Vagina (tissue), 2 donors: ENCODE measurements at places on chromosomes 1 and 21. TPM values are rescaled to one million over a fixed set of nuclear protein-coding genes. Genes with fewer than 3 reads are reported as not detected.

DNA sequence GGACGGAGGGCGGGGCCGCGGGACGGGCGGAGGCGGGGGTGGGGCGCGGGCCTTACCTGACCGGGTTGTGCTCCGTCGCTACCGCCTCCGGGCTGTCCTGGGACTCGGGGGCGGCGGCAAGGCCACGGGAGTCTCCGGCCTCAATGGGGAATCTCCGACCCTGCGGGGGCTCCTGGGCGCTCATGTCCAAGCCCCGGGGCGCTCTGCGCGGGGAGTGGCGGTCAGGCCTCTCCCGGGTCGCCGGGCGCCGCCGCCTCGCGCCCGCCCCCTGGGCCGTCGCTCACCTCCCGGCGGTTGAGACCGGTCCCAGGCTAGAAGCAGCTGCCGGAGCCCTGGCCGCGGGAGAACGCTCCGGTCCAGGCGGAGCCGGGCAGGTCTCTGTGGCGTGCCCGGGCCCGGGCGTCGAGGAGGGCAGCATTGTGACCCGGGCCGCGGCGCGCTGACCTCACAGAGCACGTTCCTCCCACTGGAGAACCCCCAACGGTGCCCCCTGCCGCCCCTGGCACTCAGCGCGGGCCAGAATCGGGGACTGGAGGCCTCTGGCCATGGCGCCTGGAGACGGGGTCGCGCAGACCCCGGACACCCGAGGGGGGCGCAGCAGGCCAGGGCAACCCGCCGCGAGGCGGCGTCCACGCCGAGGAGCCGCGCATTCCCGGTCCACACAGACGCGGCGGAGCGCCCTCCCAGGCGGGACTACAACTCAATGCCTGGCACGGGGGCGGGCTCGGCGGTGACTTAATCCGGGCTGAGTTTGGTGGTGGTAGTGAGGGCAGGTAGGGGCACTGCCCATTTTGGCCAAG, 411 bp downstream of the FAM229A start:
- no peaks in the 10 kb centered on the region for H3K36me3 ChIP-seq
- H3K4me1 ChIP-seq = peaks cover 21% of the 10 kb centered on the region
- H3K27ac ChIP-seq = peak overlapping the region; percentile 42
- H3K27me3 ChIP-seq = no peaks in the 10 kb centered on the region

GRCh38 chr1:20174937-20175666, 10.8 kb upstream of the UBXN10 start:
- no peaks in the 10 kb centered on the region for H3K36me3 ChIP-seq
- no peaks in the 10 kb centered on the region for H3K4me1 ChIP-seq
- H3K4me3 ChIP-seq = no peak overlapping the region
- no peaks in the 10 kb centered on the region for H3K27me3 ChIP-seq

GRCh38 chr1:41915786-41916571, 2.7 kb downstream of the HIVEP3 start:
- H3K36me3 ChIP-seq = no peaks in the 10 kb centered on the region
- no peak overlapping the region for H3K4me3 ChIP-seq
- no peak overlapping the region for H3K27ac ChIP-seq
- H3K4me1 ChIP-seq = peaks cover 18% of the 10 kb centered on the region

AVPR1B gene
- total RNA-seq = not detected

LCE2C gene
- not detected for total RNA-seq

GPX7 gene
- 9.8 TPM for total RNA-seq
